Renal pelvis (tissue), 12 donors: ENCODE measurements at places on chromosomes 16 and 17.

DNA sequence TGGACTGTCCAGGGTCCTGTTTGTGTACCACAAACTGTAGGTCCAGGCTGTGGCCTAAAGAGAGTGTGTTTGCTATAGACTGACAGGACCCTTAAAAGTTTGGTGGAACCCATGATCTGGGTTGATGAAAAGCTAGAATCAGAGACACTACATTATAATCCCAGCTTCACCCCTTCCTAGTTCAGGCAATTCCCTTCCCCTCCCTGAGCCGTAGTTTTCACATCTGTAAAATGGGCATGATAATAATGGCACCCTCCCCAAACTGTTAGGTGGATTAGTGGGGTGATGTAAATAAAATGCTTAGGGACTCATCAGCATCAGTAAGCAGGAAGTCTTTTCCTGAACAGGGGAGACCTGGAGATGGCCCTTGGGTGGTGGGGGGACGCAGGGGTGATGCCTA, 2.5 kb downstream of the SCNN1B start:
- no peak for DNase-seq

DNA sequence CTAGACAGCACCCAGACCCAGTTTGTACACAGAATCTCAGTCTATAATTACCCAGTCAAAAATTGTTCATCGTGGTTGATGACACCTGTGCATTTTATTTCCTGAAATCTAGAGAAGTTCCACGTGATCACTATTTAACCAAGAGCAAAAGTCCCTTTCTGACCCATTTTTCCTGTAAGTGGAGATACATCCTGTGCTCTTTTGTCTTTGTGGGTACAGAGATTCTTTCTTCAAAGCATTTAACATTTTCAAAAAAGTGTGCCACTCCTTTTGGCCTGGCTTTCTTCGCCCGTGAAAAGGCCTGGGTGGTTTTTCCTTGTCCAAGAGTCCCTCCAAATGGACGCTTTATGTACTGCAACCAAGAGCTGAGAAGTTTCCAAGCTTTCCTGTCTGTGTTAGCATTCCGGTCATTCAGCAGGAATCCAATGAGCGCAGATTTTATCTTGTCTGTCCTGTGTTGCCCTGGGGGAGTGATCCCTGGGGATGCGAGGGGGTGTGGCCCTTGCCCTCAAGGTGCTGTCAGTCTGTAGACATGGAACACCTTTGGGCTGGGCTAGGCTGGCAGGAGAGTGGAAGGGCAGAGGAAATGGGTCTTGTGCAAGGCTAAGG, 161.1 kb upstream of the CACNG5 start:
- DNase-seq = peak; percentile 59

DNA sequence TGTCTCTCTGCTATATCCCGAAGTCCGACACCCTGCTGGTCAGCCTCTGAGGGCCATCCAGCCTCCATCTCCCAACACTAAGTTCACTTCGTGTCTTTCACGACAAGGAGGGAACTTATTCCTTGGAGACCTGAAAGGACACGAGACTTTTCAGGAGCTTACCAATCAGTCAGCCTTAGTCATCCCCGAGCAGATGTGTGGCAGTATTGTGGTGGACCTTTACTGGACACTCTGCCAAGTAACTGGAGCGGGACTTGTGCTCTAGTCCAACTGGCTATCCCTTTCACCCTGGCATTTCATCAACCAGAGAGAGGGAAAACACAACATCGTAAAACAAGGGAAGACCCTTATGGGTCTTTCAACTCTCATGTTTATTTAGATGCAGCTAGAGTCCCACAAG, 87.1 kb downstream of the EMP2 start:
- DNase-seq = no peak

- no peak for DNase-seq
These were observed 221.0 kb downstream of the CCDC182 start for GRCh38 chr17:57523926-57524632.

DNA sequence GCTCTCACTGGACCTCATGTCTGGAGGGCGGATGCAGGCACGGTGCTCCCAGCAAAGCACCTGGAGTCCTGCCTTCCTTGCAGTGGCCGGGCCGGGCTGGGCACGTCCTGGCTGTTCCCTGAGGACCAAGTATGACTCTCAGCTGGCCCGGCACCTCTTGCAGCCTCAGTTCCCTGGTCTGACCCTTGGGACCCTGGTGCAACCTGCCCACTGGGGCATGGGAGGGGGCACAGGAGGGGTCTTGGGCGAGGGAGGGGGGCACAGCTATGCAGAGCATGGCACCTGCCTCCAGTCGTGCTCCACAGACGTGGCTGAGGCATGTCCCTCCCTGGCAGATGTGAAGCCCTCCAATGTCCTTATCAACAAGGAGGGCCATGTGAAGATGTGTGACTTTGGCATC, 19.6 kb downstream of the MAP2K3 start:
- DNase-seq = no peak

GRCh38 chr17:32794533-32795246, 82.2 kb downstream of the MYO1D start:
- no peak for DNase-seq

- no peak for DNase-seq
These were observed 53.6 kb downstream of the KANSL1 start for GRCh38 chr17:46139432-46140210.

DNA sequence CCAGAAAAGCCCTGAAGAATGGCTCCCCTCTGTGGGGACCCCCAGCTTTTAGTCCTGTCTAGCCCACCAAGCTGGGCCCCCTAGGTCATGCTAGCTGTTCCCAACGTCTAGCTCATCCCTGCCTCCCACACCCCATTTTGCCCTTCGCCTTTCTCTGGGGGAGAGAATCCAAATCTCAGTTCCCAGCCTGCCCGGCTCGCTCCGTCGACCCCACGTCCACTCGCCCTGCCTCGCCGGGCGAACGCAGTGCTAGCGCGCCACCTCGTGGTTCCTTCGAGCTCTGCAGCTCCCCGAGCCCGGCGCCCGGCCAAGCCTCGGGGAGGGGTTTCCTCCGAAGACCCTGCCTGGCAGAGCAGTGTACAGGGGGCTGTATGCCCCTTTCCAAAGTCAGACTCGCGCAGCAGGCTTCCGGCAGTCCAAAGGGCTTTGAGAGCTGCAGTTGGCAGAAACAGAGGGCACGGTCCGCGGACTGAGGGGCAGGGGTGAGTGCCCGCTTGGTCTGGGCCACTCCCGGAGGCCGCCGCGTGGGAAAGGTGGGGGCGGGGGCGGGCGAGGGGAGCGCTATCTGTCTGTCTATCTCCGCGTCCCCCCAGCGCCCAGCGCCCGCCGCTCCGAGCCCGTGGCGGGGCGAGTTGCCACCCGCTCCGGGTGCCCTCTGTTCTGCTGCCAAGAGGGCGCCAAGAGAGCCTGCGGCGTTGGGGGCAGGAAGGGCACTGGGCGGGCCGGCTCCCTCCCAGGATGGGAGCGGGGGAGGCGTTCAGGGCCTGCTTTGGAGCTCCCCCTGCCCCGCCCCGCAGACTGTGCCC, 1.7 kb upstream of the DLX3 start:
- no peak for DNase-seq

DNA sequence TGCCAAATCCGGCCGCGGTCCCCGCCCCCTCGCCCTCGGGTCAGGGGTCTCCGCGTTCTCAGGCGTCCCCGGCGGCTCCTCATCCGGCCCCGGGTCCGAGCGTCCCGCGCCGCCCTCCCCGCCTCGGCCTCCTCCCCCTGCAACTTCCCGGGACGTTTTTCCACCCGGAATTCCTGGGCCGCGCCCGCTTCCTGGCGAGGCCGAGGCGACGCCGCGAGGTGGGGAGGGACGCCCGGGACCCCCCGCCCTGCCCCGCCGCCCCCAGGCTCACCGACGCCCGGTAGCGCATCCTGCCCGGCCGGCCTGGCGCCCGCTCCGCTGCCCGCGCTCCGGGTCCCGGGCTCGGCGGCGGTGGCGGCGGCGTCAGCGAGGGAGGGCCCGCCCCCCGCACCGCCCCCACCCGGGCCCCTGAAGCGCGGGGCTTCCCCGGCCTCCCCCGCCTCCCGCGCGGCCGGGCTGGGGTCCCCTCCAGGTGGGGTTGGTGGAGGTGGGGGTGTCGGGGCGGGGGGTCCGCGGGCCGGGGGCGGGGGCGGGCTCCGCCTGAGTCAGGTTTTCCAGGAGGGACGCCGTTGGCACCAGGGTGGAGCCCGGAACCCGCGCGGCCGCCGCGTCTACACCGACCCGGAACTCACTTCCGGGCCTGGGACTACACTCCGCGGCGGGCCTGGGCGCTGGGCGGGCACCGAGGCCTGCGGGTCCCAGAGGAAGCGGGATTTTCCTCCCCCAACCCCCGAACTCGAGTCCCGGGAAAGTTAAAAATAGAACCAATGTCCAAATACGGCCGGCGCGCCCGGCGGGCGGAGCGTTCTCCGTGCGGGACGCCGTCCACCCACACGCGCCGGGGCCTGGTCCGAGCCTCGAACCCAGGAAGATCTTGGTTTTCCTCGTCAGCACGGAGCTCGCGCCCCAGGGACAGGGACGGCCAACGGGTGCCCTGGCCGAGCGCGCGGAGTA, 6.8 kb downstream of the MYO1C start:
- DNase-seq = peak; percentile 48

GRCh38 chr17:47401100-47401499, 77.3 kb downstream of the EFCAB13 start:
- no peak for DNase-seq

DNA sequence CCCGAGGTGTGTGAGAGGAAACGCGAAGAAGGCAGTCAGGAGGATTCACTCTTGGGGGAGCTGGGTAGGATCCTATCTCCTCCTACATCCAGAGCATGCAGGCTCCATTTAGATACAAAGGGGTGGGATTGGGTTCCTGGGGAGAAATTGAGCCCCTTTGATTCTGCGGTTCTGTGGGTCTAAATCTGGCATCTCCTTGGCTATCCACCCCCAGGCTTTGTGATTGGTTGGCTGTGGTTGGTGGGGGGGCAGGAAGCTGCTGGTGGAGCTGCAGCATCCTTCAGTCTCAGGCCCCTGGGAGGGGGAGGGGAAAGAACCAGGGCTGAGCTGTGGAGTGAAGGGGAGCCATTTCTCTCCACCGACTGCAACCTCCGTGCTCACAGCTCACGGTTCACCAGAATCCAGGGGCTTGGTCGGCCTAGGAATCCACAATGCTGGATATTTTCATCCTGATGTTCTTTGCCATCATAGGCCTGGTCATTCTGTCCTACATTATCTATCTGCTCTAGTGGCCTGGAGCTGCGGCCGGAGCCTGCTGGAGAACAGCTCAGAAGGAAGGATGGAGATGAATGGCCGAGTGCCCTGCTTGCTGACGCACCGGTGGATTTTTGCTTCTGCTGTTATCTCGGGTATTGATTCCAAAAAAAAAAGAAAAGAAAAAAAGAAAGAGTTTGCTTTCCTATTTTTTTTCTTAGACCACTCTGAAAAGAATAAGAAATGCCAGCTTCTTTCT, at the start of gene LASP1NB:
Gene LASP1NB, plus strand, starts transcription at position 352 of the 733 bp plus-strand sequence.
- DNase-seq = peak; percentile 77

DNA sequence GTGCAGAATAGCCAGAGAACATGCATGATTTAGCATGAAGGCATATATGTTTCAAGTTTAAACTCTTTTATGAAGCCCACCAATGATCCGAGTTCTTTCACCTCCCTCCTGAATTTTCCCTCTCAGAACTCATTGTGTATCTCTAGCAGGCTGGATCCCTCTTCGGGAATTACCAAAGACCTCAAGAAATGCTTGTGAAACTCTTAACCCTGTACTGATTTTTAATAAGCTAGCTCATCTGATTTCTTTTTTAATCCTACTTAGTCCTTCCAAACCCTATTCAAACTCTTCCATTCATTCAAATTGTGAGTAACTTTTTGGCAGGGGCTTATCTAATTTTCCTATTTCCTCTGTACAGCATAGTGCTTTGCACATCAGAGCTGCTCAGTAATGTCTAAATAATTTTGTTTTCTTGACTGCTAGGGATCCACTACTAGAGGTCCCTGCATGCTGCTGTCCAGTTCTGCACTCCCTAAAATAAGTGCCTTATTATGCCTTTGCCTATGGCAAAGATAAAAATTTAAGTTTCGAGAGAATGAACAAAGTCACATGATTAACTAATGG, 723.8 kb downstream of the CDH11 start:
- no peak for DNase-seq

DNA sequence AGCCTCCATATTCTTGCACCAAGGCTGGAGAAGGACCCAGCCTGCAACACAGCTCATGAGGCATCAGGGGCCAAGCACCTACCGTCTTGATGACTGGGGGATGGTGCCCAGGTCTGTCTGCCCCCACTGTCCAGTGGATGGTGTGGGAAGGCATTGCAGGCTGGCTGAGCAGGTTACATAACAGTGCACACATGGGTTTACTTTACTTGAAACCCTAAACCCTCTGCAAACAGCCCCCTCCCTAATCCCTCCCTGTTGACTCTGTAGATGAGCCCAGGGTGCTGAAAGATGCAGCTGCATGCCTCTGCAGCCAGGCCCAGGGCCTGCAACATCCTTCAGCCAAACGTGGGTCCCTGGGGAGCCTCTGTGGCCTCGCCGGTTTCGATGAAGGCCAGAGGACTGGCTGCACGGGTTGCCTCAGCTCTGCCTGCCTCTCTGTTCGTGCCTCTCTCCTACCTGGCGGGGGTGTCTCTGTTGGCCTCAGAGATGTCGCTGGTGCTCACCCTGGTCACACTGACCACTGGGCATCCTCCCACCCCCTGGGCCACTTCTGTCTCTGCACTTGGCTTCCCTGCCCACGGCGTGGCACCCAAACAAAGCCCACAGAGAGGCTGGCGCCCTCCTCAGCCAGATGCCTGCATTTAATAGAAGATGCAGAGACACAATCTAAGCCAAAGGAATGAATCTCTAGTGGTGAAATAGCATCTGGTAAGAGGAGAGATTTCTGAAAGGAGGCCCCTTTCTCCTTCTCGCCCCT, 95.1 kb downstream of the METRNL start:
- peak; percentile 63 for DNase-seq

- no peak for DNase-seq
These were observed 5.9 kb downstream of the STRADA start for GRCh38 chr17:63735691-63736090.

GRCh38 chr16:57646388-57647039, 18.1 kb downstream of the ADGRG1 start:
- DNase-seq = no peak

DNA sequence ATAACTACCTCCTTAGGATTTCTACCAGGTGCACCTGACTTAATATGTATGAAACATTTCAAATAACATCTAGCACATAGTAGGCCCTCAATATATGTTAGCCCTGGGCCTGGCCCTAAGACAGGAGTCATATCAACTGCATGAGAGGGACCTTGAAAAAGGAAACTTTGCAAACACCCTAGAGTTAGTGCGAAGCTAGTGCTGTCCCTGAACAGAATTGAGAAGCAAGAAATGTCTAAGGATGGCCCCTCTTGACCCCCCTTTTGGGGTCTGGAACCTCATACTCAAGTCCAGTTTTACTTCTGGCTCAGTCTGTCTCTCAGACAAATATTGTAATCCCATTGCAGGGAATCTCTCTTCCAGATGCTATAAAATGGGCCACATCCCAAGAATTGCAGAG, 80.5 kb downstream of the CBLN1 start:
- DNase-seq = no peak

GRCh38 chr16:24918641-24919040, 72.9 kb downstream of the SLC5A11 start:
- DNase-seq = no peak
